ENCODE measurements at places on chromosomes 4 and X.

- no peak for DNase-seq
Measured at GRCh38 chr4:94253036-94253435, 45.4 kb downstream of the SMARCAD1 start.

- no peak for DNase-seq
Measured at GRCh38 chrX:109914114-109914849, 88.6 kb upstream of the TMEM164 start.

DNA sequence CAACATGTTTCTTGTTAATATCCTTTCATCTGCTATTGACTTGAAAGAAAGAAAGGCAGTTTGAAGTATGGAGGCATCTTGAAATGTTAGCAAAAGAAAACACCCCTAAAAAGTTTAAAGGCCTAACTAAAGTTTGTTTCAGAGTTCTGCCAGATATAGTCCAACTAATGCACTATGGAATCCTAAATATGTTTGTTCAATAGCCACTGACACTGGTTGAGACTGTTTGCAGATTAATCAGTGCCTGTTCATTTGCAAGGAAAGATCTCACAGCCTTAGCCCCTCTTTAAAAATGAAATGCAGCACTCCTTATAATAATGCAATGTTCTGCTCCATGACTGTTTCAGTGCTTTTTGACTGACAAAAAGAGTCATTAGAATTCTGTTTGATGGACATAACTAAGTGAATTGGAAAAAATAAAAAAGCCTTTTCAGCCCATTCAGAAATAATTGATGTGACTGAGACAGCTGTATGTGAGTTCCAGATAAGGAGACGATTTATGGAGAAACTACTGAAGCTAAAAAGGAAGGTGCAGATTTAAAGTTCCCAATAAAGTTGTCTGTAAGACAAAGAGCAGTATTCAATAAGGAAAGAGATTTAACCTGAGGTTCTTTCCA, 192.0 kb downstream of the PCDH7 start:
- DNase-seq: no peak

DNA sequence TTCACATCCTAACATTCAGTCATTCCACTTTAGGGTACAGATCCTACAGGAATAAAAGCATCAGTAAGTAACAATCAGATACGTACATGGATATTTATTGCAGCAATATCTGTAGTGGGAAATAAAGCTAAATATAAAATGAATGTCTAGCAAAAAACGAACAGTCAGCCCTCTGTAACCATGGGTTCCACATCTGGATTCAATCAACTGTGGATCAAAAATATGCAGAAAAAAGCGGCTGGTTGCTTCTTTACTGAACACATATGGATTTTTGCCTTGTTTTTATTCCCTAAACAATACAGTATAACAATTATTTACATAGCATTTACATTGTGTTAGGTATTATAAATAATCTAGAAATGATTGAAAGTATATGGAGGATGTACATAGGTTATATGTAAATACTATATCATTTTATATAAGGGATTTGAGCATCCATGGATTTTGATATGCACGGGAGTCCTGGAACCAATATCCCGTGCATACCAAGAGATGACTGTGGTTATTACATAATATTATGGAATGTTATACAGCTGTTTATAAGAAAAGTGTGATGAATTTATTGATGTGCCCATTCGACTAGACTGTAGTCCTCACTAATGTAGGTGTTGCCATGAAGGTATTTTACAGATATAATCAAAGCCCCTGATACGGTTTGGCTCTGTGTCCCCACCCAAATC, 132.8 kb downstream of the ARHGEF9 start:
- no peak for DNase-seq

DNA sequence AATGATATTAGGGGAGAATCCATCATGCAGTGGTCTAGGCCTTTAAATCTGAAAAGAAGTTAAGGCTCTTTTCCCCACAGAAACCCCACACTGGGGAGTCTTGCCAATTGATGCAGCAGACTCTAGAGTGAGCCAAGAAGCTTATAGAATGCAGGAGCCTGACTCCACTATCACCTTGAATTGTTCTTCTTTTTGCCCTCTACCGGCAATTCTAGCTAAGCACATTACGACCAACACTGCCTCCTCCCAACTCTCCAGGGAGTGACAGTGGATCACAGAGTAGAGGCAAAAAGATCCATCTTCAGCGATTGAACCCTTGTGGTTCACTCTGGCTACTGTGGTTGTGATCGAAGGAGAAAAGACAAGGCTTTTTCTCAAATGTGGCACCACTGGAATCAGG, 331.5 kb downstream of the NKX6-1 start:
- no peak for DNase-seq

DNA sequence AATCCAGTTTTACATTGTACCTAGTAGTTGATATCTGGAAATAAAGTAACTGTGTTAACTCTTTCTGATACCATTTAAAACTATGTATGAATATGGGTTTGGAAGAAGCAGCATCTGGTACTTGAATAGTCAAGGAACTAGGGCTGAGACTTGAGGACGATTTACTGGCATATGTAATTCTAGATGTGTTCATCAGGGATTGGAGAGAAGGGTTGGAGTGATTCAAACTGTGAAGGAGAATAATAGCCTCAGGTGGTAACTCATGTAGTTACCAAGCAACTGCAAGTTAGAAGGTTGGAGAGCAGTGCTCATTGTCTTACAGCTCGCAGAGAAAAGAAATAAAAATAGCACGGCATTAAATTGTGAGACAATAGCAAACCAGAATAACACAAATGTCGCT, 29.5 kb upstream of the TXLNG start:
- no peak for DNase-seq

DNA sequence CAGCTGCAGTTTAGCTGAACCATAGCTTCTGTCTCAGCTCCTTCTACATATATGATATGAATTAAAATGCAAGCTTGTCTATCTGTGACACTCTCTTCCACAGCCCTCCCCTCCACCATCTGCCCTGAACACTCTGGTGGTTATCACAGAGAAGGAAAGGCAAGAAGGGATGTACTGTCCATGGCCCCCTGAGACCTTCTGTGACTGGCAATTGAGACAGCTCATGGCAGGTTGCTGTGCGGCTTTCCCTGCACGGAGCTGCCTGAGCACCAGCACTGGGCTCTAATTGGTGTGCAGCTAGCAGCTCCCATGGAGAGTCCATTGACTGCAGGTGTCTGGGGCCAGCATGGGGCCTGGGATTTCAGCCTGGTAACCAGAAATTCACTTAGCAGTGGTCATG, 109.8 kb upstream of the ANXA3 start:
- no peak for DNase-seq

DNA sequence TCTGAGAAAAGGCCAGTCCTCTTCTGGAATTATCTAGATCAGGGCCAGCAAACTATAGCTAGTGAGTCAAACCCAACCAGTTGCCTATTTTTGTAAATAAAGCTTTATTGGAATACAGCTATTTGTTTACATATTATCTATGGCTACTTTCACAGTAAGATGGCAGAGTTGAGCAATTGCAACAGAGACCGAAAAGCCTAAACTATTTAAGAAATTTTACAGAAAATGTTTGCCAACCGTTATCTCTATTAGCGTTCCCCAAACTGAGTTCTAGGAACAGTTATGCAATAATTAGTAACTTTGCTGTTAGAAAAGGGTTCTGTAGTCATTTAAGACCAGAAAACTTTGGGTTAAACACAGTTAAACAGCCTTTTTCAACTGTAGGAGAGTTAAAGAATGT, 10.5 kb downstream of the TEX13B start:
- DNase-seq: no peak

DNA sequence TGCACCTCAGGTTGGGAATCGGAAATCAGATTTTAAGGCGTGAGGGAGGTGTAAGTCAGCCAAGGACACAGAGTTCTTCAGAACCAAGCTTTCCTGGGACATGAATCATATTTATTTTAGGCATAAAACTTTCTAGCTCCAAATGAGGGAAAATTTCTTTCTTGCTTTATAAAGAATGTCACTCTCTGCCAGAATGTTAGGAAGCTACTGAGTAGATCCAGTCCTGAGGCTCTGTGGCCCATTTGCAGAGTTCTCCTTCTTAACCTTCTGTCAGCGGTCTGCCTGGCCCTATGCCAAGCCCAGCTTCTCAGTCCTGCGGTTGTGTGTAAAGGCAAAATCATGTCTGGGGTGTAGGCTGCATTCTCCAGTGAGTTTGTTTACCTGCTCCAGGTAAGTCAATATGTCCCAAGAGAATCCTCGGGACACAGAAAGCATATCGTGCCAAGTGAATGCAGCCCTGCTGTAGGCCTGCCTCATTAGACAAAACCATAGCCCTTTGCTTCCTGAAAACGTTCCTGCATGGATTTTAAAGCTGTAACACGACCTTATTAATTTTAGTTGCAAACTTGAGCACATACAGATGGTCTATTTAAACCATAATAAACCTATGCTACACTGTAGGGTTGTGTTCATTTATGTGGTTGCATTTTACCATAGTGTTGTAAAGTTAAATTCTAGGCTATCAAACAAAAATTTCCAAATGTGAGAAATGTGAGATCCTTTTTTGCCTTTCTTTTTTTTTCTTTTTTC, 29.2 kb upstream of the CCNI start:
- no peak for DNase-seq

DNA sequence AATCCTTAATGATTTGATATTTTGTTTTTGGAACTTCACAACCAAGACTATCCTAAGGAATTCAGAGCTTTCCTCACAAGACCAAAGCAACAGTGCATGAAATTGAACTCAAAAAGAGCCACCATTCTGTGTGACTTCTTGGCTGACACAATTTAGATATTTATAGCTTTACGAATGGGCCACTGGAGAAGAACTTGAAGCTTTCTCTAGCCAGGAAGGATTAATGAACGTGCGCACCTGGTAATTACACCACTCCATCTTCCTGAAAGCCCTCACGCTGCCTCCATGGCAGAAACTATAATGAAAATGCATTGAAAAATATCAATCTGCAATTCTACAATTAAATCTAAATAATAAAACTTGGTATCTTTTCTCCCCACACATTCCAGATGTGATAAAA, 1057.8 kb downstream of the DMD start:
- DNase-seq: no peak

Data from activated CD4-positive, alpha-beta T cell treated with anti-CD3 and anti-CD28 coated beads for 4 hours (primary cell).